Hematopoietic multipotent progenitor cell treated with erythropoietin and hydrocortisone succinate and interleukin-3 and kit ligand, for 15 days (in vitro differentiated cells): ENCODE measurements at places on chromosomes 5 and 9.

GRCh38 chr9:87717456-87717855 lies 8.5 kb upstream of the CTSL start:
- DNase-seq, result no peak

- DNase-seq, result no peak
These were observed 24.9 kb upstream of the PTGES start for GRCh38 chr9:129777769-129778130.

GRCh38 chr9:136847088-136847825 lies 2.0 kb upstream of the PHPT1 start:
- DNase-seq, result peak; percentile 25

DNA sequence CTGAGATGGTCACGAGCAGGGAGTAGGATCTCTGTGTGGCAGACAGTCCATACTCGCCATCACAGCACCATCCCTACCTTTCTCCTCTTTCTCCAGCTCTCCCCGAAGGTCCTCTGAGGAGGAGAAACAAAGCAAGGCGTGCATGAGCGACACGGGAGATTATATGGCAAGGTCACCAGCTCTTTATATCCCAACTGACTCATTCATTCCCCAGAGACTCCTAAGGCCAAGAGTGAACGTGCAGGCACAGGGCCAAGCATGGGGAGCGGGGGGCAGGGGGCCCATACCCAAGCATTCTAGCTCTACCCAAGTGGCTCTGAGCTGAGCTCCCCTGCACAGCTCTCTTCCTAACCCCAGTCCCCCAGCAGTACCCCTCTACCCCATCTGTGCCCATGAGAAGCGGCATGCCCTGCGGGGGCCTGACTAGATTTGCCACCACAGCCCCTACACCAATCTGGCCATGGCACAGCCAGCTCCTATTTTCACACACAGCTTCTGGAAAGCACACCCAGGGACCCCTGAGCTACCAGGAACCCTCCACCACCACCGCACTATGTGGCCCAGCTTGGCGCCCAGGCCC lies 6.8 kb downstream of the TRIM7 start:
- DNase-seq, result no peak

GRCh38 chr5:173515526-173515925 lies 100.9 kb downstream of the BOD1 start:
- DNase-seq, result no peak

DNA sequence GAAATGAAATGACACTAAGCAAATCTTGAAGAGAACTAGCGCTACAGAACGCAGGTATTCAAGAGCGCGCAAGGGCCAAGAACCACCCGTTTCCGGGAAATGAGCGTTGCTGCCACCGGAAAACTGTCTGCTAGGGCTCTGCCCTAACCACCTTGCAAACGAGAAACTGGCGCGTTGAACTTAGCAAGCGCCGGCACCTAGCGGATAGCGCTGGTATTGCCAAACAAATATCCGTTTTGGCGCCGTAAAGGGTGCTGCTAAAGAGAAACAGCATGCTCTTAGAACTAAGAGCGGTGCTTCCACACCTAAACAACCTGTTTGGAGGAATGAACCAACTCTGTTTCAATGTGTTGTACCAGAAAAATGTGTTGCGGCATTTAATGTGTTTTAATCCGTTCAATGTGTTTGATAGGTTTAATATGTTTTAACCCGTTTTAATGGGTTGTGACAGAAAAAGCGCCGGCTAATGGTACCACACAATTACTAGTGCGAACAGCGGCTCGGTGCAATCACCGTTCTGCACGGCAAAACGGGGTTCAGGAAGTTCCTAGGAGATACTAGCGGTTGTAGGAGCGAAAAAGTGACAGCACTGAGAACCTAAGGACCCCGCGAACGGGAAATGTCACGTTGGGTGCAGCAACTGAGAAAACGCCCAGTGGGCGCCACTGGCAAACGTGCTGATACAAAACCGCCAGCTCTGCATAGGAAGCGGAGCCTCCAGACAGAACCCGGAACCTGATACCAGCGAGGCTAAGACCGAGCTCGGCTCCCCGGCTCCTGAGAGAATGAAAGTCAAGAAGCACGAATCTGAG lies at the start of gene ANXA2R:
TSS of gene ANXA2R (minus strand) at position 33 of the 812 bp plus-strand sequence. CDS start 273 bp downstream, outside the sequence.
- peak; percentile 96 for DNase-seq

DNA sequence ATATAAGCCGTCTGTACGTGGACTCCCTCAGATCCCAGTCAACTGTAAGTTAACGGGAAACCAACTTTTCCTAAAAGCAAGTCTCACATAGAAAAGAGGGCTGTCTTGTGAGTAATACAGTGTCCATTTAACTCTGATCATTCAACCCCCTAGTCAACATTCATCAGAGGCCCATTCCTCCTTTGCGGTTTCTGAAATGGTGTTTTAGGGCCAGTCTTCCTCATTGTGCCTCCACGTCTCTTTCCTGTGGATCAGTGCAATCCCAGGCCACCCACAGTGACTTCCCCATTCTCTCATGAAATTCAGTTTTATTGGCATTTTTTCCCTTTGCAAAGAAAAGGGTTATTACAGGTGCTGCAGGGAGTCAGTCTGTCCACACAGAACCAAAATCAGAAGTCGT lies 261.8 kb downstream of the NR3C1 start:
- DNase-seq, result no peak

DNA sequence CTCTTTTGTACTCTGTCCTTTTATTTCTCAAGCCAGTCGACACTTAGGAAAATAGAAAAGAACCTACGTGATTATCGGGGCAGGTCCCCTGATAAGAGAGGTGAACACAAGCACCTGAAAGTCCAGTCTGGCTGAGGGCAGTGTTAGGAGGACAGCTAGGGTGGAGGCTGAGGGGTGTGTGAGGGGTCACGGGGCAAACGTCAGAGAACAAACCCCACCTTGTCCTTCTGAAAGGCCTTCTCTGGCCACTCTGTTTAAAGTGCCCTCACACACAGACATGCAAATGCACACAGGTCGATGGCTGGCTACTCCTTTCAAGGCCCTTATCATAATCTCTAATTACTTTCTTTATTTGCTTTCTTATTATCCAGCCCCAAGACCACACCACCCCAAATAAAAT lies 108.8 kb downstream of the ESM1 start:
- no peak for DNase-seq
